ENCODE measurements at places on chromosomes 1 and 21.

- DNase-seq, result peak; percentile 41
Observed at GRCh38 chr1:100708476-100709062, 11.0 kb upstream of the VCAM1 start.

- no peak for DNase-seq
Observed at GRCh38 chr1:223482766-223483165, 89.6 kb downstream of the CCDC185 start.

- DNase-seq, result no peak
Observed at GRCh38 chr21:32951041-32951440, 74.7 kb upstream of the OLIG2 start.

DNA sequence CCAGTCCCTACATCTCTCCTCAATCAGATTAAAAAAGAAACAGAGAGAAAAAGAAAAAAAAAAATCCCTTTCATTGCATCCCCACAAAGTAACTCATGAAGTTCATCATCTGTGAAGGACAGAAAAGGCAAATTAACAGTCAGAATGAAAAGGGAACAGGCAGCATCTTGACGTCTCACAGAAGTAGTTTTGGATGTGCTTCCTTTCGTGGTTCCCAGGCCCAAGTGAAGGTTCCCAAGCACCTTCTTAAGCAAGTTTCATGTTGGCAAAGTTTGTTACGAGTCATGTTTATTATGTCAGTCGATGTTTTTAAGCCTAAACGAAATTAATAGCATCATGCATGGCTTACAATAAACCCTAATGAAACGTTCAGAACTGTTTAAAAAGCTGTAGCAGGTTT, 475.2 kb downstream of the SETD4 start:
- no peak for DNase-seq

DNA sequence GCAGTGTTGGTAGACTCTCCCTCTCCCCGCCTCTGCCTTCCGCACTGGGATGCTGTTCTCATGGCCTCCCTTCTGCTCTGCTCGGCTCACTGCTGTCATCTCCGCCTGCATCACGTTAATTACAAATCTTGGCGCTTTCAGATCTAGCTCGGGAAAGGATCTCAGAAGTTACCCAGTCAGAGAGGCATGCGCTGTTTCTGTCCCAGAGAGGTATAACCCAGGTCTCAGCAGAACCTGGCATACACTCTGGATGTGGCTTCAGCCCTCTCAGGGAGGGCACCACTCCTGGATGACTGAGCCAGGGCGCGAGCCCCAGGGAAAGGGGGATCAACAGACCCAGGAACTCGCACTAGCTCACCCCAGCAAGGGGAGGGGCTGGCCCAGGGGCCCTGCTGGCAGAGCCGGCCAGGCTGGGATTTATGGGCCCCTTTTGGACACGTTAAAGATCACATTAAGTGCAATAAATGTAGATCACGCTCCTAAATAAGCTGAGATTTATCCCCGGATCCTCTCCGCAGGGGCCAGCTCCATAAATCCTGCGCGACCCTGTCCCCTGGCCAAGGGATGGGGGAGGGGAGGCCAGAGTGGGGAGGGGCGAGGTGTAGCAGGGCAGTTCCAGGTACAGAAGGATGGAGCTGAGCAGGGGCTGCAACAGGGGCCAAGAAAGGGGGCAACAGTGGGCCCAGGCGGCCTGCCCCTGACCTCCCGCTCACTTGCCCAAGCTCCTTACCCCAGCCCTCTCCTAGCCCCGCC, 101.3 kb upstream of the ZBTB40 start:
- no peak for DNase-seq

GRCh38 chr1:241997401-241997998, 1.4 kb downstream of the MAP1LC3C start:
- DNase-seq, result no peak

DNA sequence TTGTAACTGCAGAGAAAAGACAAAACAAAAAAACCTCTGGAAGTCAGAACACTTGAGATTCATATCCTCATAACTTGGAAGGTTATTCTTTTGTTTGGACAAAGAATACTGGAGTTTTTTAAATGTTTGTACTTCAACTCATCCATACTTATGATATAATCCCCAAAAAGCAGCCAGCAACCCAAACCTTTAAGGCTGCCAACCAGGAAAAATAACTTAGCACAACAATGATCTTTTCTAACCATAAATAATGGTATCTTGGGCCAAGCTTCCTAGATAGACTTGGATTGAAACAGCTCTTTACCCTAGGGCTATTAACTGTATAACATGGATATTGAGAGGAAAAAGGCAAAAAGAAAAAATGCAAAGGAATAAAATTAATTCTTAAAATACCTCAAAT, 335.1 kb downstream of the LTN1 start:
- no peak for DNase-seq

DNA sequence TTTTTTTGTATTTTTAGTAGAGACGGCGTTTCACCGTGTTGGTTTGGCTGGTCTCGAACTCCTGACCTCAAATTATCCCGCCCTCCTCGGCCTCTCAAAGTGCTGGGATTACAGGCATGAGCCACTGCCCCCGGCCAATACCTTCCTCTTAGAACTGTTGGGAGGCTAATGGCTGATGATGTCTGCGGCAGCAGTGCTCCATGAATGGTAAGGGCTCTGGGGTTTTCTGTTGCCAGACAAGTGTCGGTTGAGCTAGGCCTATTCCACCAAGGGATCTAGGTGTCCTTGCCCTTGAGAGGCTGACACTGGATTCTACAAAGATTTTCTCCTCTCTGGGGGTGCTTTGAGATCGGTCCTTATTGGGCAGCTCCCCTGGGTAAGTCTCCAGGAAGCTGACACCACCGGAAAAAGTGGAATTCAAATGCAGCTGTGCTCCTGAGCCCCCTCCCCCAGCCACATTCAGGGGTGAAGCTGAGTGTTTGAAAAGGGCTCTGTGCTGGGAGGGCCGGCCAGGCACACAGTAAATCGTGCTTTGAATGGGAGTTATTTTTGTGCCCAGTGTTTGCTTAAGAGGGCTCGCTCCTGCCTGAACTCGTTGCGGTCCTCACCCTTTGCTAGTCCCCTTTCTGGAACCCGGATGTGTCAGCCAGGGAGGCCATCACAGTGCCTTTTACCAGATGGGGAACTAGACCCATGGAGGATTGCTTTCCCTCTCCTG, 5.2 kb downstream of the SOX13 start:
- no peak for DNase-seq

DNA sequence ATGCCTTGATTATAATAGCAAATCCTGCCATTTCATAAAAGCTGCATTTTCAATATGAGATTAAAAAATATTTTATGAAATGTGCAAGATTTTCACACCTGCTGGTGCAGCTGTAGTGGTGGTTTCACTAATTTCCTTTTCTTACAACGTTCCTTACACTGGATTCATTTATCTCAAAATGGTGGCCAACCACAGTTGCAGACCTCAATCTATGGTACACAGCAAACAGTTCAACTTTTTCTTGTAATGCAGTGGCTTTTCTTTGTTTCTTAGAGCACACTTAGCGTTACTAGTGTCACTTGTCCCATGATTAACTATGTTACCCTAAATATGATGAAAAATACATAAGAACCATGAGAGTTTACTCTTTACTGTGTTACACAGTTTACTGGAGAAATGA, 32.7 kb downstream of the FCER1A start:
- DNase-seq, result no peak

DNA sequence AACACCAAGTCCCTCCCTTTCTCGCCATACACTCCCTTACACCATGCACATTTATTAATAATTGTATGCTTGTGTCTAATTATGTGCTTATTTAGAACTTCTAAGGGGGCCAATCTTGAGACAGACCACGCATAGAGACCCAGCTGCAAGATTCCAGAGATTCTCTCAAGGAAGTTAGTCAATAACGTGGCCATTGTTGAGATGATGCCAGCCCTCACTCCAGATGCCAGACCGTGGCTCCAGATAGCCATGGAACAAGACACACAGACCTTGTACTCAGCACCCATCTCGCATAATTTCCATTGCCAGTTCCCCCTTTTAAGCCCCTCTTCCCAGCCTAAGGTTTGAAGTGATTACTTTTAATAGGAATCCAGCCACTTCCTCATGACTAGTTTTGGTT, 62.4 kb downstream of the DIRAS3 start:
- peak; percentile 50 for DNase-seq

DNA sequence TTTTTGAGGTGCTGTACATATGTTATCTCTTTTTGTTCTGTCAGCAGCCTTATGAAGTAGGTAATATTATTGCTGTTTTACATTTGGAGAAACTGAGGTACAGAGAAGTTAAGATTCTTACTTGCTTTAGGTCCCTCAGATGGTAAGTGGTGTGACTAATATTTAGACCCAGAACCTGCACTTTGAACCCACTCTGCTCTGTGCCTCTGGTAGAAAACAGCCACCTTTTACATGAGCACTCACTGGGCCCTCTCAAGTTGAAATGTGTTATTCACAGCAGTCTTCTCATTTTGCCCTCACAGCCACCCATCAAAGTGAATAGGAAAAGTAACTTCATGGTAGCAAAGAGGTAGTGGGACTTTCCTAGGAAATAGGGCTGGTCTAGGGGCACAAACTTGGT, 4.7 kb downstream of the NSUN4 start:
- DNase-seq, result no peak

DNA sequence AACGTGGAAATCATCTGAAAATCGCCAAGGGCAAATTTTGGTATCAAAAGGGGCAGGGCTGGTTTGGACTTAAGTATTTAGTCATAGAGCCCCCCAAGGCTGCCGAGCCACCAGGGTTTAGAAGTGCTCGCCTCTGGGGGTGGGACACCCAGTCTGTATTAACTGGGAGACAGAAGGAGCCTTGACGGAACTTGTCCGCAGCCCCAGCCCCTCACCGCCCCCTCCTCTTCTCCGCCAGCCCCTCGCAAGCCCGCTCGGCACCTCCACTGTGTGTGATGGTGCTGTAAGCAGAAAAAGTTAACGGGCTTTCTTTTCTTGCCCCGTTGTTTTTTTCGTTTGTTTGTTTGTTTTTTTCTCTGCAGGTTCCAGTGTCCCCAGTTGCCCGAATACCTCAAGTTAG, 37.5 kb upstream of the KDM4A start:
- no peak for DNase-seq

DNA sequence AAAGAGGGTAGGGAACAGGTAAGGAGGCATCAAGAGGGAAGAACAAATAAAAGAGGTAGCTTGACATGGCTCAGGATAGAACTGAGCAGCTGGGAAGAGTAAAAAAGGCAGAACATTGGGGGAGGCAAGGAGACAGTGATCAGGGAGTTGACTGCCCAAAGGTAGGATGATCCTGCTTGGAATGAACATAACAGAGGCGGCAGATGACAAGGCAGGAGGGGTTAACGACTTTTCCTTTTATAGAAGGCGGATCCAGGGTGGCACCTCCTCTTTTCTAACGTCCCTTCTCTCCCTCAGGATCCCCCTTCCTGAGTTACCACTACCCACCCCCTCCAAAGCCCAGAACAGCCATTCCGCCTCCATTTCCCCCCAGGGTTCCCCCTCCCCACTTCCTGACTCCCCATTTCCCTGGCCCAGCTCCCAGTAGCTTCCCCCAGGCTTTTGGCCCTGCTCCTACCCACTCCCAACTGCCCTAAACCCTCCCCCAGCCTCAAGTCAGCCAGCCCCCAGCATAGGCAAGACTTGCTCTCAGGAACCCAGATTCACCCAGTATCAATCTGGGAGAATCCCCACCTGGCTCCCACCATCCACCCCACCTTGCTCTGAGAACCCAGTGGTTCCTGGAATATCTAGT, 769 bp upstream of the ADAMTS4 start:
- no peak for DNase-seq

DNA sequence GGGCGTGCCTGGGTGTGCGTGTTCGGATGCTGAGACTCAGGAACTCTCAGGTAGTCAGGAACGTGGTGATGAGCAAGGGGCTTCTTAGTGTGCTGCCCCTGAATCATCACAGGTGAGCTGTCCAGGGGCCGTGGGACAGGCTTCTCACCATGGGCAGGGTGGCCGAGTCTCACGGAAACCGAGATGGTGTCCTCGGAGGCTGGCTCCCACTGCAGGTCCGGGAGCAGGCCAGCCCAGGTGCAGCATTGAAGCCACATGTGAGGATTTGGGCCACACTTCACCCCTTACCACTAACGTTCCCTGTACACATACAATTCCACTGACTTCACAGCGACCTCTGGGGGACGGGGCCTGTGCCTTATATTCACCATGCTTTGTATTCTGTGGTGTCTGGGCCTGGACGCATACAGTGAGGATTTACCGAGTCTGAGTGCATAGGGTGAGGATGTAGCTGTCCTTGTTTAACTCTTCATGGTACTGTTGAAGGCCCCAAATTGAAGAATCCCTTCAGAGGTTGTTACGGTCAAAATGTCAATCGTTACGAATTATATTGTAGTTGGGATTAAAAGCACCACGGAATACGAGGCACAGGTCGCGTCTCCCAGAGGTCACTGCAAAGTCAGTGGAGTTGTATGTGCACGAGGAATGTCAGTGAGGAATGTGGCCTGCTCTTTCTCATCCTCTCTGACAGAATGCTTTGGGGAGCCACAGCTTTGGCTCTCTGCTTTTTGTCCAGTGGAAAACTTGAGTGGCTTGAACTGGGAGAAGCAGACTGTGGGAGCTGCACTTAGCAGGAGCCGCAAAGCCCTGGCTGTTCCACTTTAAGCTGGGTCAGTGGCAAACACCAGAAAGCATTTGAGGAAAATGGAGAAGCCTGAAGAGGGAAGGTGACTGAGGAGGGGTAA, 95.3 kb downstream of the MTR start:
- DNase-seq, result peak; percentile 5

GRCh38 chr1:246162560-246162959, 344.5 kb downstream of the SMYD3 start:
- DNase-seq, result no peak

DNA sequence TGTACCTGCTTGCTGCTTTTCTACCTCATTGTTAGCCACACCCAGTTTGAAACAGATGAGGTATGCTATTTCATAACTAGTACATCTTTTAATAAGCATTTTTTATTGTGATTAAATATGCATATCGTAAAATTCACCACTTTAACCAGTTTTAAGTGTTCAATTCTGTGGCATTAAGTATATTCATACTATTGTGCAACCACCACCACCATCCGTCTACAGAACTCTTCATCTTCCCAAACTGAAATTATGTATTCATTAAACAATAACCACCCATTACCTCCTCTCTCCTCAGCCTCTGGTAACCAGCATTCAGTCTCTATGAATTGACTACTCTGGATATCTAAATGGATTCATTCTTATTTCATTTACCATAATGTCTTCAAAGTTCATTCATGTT, 20.1 kb downstream of the DR1 start:
- no peak for DNase-seq

GRCh38 chr1:6827079-6827478, 41.8 kb downstream of the CAMTA1 start:
- DNase-seq, result no peak

DNA sequence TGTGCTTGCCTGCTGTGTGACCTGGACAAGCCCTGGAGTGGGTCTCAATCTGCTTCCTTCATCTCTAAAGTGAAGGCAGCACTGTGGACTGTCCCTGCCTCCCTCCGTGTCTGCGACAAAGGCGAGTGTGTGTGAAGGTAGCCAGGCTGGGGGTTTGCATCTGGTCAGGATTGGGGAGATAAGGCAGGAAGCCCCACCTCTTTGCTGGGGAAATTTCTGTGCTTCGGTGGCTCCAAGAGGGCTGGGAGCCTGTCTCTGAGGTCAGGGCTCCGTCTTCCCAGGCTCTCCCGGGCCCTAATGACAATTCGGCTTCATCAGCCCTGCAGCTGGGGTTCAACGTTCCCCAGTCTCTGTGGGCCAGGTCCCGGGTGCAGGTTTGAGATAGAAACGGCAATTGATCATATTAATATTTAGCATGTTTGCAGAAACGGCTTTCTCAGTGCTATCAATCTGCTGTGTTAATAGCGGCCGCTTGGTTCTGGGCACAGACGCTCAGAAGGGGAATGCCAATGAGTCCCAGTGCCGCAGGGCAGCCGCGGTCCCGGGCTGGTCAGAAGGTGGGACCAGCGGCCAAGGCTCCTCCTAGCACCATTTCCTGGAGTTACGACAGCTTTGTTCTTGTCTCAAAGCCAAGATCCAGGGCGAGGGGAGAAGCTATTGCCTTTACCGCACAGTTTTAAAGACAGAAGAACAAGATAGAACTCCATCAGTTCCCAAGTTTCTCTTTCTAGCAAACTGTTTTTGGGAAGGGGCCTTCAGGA, 105.7 kb downstream of the PRDM16 start:
- peak; percentile 28 for DNase-seq

Data from fibroblast of skin of abdomen (primary cell).